Activated T-helper 1 cell treated with anti-CD3 and anti-CD28 coated beads, Interleukin-2, amount 50 U/mL, for 16 hours (primary cell): ENCODE measurements at places on chromosomes 1 and 21.

DNA sequence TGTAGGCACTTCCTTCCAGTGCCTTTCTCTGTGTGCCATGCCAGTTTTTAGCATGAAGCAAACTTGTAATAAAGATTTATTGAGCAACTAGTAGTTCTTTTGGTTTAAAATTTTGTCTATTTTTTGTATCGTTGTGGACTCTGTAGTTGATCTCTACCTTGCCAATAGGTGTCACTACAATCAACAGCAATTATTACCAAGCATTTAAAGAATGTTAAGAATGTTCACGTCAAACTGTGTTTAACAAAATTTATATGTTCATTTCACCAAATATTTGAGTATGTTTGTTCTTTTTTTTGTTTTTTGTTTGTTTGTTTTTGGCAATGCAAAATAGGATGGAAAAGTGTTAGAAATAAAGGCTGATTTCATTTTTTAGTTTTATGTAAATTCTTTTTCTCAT, 208.1 kb downstream of the PATJ start:
- no peak for DNase-seq

GRCh38 chr1:173504268-173504667, 27.1 kb downstream of the PRDX6 start:
- DNase-seq, result no peak

DNA sequence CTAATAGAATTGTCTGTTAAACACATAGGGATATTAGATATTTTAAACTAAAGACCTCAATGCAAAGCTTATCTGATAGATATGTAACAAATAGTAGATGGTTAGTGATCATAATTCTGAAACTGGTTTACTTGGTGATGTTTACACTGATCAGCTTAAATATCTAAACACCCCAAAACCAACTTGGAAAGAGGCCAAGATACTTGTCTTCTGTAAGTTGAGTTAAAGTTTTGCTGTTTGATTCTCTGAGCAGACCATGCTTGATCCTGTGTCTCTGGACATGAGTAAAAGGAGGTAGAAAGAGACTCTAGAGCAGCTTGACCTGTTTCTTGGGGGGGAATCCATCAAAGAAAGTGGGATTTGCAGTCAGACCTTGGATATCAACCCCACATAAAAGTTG, 107.5 kb downstream of the NEK7 start:
- DNase-seq, result no peak

DNA sequence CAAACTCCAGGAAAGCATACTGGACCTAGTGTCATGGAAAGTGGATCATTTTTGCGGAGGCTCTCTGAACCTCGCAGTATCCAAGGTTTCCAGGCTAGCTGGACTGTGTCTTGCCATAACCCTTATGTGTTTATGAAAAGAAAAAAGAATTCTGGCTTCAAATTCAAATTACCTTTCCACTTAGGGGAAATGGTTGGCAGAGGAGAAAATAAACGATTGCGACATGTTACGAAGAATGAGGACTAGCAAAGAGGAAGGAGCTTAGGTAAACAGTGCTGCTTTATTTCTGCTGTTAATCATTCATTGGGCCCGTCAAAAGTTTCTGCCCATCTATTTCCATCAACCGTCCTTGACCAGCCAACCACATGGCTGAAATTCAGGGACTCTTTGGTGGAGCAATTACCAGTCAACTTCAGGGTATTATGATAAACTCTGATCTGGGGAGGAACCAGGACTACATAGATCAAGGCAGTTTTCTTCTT, at the start of gene C4BPA:
TSS of gene C4BPA (plus strand) at position 342 of the 482 bp plus-strand sequence. CDS start 8,793 bp downstream, outside the sequence.
- DNase-seq, result no peak

DNA sequence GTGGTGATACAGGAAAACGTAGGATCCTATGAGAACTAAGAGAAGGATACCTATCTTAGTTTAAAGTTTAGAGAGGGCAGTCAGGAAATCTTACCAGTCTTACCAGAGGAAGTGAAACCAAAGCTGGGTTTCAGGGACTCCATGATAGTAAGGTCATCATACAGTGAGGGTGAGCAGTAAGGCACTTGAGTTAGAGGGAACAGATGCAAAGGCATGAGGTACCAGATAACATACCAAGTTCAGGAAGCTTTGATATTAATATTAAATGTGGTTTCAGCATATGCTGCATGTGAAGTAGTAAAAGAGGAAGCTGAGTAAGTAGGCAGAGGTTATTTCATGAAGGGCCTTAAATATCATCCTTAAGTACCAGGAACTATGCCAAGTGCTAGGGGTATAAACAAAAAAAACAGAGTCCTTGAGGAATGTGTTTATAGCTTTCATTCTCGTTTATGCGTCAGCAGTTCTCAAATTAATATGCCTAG, 16.9 kb downstream of the ATG4C start:
- no peak for DNase-seq

- DNase-seq, result no peak
These were observed 74.7 kb upstream of the CLDN14 start for GRCh38 chr21:36554411-36555157.

- DNase-seq, result no peak
These were observed 42.4 kb downstream of the PTPRC start for GRCh38 chr1:198681252-198681651.

DNA sequence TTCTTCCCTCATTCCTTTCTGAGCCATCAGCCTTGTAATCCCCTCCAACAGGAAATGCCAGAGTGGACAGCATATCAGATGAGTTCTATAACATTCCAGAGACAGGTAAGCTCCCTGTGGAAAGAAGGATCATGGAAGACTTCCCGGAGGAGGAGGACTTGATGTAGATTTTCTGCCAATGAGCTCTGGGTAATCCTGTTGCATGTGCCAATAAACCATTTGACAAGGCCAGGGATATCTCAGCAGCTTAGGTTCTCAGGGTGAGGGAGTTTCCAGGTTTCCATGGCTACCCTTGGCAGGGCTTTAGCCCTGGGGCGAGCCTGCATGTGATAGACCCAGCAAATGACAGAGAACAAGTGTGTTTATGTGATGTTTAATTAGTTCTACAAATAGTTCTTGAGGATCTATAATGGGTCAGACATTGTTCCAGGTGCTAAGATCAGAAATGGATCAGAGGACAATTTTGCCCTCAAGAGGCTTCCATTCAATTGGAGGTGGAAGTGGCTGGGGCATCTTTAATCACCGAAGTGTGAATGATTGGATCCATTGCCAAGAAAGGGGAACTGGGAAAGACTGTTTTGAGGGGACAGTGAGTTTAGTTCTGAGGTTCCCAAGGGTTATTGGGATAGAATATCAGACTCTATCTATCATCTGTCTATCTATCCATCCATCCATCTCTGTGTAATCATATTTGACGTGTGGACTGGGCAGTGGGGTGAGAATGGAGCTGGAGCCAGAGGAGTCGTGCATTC, 6.9 kb downstream of the PLA2G5 start:
- DNase-seq, result no peak
